Right ventricle myocardium superior (tissue), 1 donor: ENCODE measurements at places on chromosomes 11 and 22.
A peak's percentile ranks its signal among the peaks of the same experiment; 100 is the strongest.

DNA sequence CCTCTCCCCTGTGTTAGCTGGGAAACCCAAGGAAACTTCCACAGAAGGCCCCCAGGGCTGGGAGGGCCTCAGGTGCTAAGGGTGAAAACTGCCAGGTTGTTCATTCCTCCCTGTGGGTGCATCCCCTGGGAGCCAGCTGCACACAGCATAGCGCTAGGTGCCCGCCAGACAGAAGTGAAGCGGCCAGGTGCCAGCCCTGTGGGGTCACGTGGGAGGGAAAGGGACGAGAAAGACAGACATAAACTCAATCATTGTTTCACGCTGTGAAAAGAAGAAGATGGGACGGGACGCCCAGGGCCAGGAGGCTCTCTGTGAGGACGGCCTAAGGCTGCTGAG, 31.6 kb upstream of the HMOX1 start:
- no peak for DNase-seq

- peak; percentile 79 for DNase-seq
These were observed 126.9 kb upstream of the NCAM1 start for GRCh38 chr11:112834277-112834755.

- no peak for DNase-seq
These were observed 14.0 kb downstream of the CACNG2 start for GRCh38 chr22:36689583-36689982.

DNA sequence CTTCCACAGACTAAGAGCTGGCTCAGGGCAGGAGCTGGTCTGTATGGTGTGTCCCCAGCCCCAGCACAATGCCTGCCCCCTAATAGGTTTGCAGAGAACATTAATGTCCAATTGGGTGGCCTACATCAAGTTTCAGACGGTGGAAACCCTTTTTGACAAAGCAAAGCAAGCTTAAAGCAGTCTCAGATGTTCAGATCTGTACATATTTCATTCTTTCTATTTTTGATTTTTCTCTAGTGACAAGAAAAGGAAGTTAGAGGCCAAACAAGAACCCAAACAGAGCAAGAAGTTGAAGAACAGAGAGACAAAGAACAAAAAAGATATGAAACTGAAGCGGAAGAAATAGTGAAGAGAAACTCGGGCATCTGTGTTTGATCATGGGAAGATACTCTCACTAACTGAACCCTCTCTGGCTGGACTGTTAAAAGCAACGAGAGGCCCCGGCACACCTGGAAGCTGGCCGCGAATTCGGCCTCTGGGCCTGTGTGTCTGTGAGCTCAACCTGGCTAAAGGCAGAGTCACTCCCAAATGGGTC, 40.5 kb downstream of the NAT10 start:
- no peak for DNase-seq

- no peak for DNase-seq
These were observed 21.5 kb downstream of the RPL27A start for GRCh38 chr11:8704136-8704535.

DNA sequence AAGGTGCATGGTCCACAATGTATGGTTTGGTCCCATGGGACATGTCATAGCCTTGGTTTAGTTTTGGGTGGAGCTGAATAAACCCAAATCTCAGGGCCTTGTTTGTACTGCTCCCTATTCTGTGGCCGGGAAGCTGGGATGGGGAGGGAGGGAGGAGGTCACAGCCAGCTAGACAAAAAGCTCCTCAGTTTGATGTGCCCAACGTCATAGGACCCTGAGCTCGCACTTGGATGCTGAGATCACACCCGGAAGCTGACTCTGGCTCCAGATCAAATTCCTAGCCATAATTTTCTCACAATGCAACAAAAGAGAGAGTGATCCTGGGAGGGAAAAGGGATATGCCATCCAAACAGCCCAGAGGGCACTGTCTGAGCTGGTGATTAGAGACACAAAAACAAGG, 1.5 kb downstream of the HSPB2 start:
- peak; percentile 62 for DNase-seq
